ENCODE measurements at places on chromosomes 2 and 18.

GRCh38 chr2:190506666-190507065 is 27.9 kb downstream of the NEMP2 start:
- DNase-seq: no peak

DNA sequence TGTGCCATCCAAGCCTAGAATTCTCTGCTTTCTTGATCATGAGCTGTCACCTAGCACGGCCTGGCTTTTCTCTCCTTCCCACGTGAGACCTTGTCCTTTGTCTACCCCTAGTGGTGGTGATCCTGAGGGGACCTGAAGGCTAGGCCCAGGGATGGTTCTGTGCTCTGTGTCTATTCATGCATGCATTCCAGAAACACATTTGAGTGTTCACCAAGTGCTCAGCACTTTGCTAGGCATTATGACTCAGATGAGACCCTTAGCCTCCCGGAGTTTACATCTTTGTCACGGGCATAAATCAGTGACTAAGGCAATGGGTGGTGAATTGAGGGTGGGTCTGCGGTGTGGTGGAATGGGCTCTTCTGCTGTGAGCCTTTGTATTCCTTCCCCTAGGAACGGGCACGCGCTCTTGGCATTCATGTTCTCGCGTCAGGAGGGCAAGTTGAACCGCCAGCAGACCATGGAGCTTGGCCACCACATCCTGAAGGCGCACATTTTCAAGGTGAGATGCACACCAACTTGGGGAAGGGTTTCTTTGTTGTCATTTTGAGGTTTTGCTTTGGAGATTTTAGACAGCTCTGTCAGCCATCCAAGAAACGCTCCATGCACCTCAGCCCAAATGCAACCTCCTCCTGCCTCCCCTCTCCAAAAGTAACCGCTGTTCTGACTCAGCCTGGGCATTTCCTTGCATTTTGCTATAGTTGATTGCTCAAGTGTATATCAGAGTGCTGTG is 100.9 kb downstream of the WDSUB1 start:
- DNase-seq: no peak

DNA sequence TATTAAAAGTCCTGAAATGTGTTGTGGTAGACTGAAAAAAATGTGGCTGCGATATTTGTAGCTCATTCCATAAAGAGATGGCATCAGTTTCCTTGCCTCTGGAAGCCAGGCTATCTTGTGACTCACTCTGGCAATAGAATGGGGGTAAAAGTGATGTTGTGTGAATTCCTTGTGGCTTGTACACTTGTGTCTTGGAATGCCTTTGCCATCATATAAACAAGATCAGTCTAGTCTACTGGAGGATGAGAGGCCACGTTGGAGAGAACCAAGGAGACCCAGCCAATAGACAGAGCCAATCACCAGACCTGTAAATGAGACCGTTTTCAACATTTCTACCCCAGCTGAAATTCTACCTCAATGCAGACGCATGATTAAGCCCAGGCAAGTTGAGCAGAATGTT is 254.1 kb downstream of the TRIB2 start:
- no peak for DNase-seq

DNA sequence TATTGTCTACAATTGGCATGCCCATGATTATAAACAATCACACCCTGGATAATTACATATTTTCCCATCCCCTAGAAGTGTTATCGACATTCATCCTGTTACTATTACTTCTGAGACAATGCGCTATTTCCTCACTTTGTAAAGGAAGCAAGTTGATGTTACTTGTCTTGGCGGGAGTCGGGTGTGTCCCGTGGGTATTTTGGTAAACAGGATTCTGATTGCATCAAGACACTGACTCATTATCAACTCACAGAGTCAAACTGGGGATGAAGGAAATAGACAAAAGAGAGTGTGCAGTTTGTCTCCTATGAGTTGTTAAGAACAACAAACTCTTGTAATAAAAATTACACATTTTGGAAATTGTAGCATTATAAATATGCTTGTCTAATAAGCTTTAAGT is 142.7 kb downstream of the GALR1 start:
- no peak for DNase-seq

- no peak for DNase-seq
Measured at GRCh38 chr2:218924757-218925156, 34.7 kb upstream of the CDK5R2 start.

- no peak for DNase-seq
Measured at GRCh38 chr2:237752761-237753165, 45.8 kb upstream of the RBM44 start.

DNA sequence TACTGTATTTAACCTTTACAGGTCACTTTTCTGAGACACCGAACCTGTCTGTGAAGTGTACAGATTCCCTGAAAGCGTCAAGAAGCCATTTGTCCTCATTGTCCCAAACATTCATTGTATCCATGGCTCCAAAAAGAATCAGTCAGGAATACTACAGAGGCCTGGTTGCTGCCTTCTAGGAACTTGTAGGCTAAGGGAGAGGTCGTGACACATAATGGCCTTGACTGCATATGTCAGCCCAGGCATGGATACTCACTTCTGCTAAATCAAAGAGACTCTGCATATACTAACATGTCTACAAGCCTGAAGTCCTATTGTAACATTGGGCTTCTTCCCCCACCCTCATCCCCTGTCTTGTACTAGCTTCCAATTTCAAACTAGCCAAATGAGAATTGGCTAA is 40.2 kb downstream of the ONECUT2 start:
- DNase-seq: no peak

- no peak for DNase-seq
Measured at GRCh38 chr18:48413342-48413741, 4.2 kb upstream of the ZBTB7C start.

DNA sequence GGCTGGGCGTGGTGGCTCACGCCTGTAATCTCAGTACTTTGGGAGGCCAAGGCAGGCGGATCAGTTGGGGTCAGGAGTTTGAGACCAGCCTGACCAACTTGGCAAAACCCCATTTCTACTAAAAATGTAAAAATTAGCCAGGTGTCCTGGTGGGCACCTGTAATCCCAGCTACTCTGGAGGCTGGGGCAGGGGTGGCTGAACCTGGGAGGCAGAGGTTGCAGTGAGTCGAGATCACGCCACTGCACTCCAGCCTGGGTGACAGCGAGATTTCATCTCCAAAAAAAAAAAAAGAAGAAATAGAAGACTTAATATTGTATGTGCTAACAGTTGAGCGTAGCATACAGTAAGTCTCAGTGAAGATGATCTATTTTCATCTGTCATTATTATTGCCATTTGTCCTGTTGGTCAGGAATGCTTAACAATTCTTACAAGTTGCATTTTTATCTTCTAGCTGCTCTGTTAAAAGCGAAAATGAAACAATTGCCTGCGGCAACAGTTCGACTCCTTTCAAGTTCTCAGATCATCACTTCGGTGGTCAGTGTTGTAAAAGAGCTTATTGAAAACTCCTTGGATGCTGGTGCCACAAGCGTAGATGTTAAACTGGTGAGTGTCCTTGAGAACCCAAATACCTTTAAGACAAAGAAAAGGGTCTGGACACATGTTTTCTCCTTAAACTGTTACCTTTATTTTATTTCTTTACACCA is 7.2 kb downstream of the PMS1 start:
- no peak for DNase-seq

GRCh38 chr2:84854850-84855249 is 26.0 kb downstream of the TRABD2A start:
- no peak for DNase-seq

DNA sequence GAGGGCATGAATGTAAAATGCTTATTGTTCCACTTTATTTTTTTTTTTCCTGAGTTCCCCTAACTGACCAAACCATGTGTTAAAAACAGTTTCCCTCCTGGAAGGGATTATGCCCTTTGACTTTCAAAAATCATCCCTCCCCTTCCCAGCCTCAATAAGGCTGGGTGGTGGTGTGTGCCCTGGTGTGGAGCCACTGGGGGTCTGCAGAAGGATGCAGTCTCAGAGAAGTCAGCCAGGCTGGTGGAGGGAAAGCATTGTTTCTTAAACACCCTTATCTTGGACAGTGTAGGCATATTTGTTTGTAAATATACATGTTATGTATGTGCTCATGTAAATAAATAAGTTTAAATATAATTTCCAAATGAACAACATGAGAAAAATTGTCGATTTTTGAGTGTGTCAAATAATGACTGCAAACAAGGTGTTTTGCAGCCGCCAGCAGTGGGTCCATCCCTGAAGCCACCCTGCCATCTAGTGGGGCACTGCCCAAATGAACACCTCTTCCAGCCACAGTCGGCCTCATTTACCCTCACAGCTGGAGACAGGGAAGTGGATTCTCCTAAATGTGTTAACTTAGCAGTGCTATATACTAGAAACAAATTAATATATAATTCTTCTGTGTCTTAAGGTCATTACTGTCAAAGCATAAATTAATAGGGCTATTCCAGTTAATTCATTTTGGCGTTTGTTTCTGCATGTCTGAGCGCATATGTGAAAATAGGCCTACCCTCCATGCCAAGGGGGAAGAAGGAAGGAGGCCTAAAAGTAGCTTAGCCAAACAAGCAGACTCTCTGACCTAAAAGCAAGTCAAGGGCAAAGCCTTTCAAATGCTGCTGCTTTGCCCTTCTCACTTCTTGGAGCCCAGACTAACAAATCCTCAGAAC is 209.6 kb upstream of the PIK3C3 start:
- no peak for DNase-seq

- no peak for DNase-seq
Measured at GRCh38 chr2:237980087-237980486, 13.3 kb downstream of the UBE2F start.

DNA sequence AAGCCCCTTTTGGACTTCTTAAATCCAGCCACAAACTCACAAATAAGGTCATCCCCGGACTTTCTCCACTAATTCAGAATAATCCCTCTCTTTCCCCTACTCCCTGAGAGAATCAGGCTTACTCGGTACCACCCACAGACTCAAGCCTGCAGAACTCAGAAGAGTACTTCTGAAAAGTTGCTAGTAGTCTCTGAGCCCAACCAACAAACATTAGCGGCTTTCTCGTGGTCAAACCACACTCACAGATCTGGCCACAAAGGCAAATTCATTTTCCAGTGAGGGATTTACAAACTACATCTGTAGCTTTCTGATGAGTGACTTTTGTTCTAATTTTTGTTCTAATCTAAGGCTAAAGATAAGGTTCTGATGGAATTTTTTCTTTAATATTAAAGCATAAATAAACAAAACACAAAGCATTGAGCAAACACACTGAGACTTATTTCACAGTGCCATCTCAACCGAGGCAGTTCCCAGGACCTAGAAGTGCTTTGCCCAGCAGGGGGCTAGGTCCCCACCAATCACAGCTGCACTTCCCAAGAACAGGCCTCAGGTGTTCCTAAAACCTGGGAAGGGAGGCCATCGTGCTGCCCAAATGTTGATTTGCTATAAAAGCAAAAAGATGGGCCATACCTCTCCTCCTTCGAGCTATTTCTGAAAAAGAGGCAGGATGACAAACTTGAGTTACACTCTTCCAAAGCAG is 110.7 kb downstream of the COLEC12 start:
- DNase-seq: no peak

DNA sequence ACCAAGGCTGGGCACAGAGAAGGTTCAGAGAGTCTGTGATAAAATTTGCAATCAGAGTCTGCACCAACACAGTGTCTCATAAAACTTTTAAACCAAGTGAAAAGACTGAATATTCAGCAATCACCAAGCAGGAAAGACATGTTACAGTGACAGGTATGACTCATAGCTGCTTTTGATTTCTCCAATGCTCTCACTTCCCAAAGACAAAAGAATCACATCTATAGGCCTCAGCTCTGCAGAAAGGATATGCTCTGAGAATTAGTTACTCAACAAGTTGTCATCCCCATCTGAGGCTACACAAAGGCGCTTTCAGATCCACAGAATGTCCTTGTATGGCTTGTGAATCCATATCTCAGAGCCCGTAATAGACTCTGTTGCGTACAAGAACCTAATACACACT is 92.5 kb downstream of the KCNF1 start:
- DNase-seq: no peak

GRCh38 chr2:111936881-111937280 is 38.5 kb downstream of the MERTK start:
- DNase-seq: no peak

GRCh38 chr2:185227391-185227790 is 511.2 kb upstream of the FSIP2 start:
- no peak for DNase-seq

DNA sequence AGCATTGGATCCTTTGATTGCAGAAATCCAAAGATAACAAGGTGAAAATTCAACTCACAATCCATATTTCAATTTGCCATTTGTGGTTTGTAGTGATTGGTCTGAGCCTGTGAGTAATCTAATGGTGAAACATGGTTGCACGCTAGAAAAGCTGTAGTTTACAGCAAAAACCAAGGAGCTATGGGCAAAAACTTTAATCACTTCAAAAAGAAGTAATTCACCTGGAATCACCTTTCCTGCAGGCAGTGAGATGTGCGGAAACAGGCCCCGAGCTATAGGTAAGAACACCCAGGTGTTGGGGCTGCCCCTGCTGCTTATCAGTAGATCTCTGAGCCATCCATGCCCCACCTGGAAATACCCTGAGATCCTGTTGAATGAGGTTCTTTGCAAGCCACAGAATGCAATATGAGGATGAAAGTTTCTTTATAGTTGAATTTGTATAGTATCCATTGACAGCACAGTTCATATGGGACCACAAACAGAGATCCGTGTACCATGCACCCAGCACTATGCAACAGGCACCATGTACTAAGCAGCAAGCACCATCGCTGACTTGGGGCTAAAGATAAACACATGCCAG is 208.2 kb downstream of the SPP2 start:
- no peak for DNase-seq

GRCh38 chr18:41266204-41266603 is 688.8 kb upstream of the PIK3C3 start:
- DNase-seq: no peak

DNA sequence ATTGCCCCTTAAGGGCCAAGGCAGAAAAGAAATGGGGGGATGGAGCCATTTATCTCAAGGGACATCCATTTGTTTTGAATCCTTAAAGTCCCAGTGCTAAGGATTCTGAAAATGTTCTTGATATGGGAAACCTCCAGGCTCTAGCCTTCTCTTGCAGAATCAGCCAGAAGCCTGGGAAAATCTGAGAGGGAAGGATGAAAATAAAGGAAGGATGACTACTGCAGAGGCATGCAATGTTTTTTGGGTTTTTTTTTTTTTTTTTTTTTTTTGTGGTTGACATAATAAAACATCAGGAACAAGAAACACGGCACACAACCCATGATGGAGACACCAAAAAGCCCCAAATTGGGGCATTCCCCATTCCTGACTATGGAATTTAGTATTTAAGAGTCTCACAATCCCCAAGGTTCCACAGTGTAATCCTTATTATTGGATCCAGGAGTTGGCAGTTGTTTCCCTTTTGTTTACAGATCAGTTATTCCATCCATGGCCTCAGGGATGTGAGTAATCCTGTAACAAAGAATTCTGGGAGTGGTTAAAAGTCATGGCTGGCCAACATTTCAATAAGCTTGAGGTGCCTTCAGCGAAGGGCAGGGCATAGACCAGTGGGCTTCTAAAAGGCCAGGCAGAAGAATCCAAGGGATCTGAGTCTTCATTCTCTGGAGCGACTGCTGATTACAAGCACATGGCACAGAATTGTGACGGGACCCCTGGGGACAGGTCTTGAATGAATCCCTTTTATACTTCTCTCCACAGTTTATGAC is 337.5 kb downstream of the GULP1 start:
- no peak for DNase-seq

DNA sequence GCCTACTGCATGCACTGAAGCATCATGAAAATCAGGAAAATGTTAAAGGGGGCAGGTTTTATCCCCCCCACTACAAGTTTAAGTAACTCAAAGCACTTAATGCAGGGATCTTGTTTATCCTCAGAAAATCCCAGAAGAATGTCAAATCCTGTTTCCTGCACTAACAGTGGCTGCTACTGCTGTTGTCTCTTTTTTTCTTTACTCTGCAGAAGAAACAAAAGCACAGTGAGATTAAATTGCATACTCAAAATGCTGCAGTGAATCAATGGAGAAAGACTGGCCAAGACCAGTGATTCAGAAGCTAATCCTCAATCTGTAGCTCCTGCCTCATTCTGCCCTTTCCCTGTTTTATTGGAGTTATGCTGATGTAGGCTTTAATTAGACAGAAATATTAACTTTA is 332.3 kb upstream of the FIGN start:
- DNase-seq: no peak

Measured in amygdala (tissue), 56 donors.